Naive thymus-derived CD4-positive, alpha-beta T cell (primary cell): ENCODE measurements at places on chromosomes 6 and 20.

- DNase-seq = no peak
- no peaks in the 10 kb centered on the region for H3K36me3 ChIP-seq
- H3K4me3 ChIP-seq = no peak overlapping the region
- H3K4me1 ChIP-seq = no peaks in the 10 kb centered on the region
- no peaks in the 10 kb centered on the region for H3K27me3 ChIP-seq
- H3K27ac ChIP-seq = no peak overlapping the region
Observed at GRCh38 chr6:56214703-56215101, 32.7 kb downstream of the COL21A1 start.

GRCh38 chr20:31569163-31570020, 35.7 kb upstream of the ID1 start:
- DNase-seq = peak; percentile 54
- H3K27me3 ChIP-seq = no peaks in the 10 kb centered on the region
- H3K4me3 ChIP-seq = no peak overlapping the region
- no peaks in the 10 kb centered on the region for H3K36me3 ChIP-seq
- H3K4me1 ChIP-seq = peaks cover 9% of the 10 kb centered on the region

DNA sequence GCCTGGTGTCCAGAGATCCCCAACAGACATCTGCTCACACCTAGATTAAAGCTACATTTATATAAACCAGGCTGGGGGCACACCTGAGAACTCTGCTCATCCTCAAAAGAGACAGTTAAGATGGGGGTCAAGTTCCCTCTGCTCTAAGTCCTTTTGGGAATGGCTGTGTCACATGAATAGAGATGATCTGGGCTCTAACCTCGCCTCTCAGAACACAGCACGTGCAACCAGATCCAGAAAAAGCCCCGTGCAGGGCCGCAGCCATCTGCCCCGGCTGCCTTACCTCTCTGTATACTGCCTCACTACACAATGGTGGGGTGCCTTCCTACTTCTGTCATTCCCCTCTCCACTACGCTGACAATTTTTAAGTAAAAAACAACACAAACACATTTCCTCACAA, 5.9 kb downstream of the MTCH1 start:
- H3K4me3 ChIP-seq = no peak overlapping the region
- H3K27me3 ChIP-seq = no peaks in the 10 kb centered on the region
- no peak overlapping the region for H3K27ac ChIP-seq
- DNase-seq = no peak

DNA sequence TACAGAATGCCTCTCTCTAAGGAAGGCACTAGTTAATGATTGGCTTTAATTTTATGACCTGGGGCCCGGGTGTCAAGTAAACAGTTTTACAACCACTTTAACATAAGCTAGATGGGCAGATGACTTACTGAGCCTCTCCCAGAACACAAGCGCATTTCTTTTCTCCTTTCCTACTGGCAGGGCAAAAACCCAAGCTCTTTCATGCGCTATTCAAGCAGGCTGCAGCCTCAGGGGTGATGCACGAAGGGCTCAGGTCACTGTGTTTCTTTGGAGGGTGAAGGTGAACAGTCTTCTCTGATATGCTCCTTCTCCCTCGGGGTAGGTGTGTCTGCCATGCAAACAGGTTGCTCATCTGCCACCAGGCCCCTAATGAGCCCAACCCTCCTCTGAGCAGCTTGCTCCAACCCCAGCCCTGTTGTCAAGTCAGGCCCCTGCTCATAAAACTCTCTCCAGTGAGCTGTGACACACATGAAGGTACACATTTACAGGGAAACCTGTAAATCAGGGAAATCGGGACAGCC, 73.5 kb upstream of the CDH4 start:
- no peak for DNase-seq
- no peak overlapping the region for H3K27ac ChIP-seq
- H3K4me1 ChIP-seq = no peaks in the 10 kb centered on the region
- H3K36me3 ChIP-seq = no peaks in the 10 kb centered on the region

DNA sequence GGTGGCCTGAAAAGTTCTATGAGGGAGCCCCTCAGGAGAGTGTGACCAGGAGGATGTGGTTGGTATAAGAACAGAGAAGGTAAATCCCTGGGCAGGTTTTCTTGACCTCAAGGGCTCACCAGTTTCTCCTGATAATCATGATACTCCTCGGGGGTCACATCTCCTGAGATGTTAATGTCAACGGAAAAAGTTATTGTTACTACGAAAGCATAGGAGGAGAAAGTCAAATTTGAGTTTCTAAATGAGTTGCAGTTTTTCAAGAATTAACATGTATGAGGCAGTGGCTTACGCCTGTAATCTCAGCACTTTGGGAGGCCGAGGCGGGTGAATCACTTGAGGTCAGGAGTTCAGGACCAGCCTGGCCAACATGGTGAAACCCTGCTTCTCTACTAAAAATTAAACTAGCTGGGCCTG, 23.4 kb downstream of the MGME1 start:
- H3K4me3 ChIP-seq = no peak overlapping the region
- H3K27ac ChIP-seq = no peak overlapping the region
- no peaks in the 10 kb centered on the region for H3K27me3 ChIP-seq
- no peak for DNase-seq

DNA sequence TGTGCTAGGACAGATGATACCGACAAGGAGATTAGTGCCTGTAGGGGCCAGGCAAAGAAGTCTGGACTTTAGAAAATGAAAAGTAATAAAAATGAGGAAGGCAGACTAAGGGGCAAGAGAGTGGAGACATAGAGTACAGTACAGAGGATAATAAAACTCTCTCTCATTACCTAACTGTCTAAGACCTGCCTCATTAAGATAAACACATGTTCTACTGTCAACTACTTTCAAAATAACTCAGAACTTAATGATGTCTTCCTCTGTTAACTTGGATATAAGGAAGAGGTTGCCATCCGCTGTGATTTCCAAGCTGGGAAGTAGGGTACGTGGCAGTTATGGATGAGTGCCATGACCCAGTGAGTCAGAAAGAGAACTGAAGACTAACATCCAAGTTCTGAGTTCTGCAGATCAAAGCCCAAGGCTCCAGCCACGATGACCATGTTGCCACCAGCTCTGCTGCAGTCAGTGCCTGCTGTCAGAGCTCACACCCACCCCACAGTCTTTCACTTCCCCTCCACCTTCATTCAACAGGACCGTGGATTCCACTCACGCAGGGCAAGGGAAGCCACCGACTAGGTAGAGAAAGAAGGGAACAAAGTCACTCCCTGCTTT, 81.8 kb downstream of the KIF16B start:
- no peaks in the 10 kb centered on the region for H3K36me3 ChIP-seq
- no peak overlapping the region for H3K4me3 ChIP-seq
- DNase-seq = no peak
- H3K4me1 ChIP-seq = no peaks in the 10 kb centered on the region

GRCh38 chr6:51531623-51532022, 555.8 kb downstream of the PKHD1 start:
- no peaks in the 10 kb centered on the region for H3K27me3 ChIP-seq
- H3K4me3 ChIP-seq = no peak overlapping the region
- H3K27ac ChIP-seq = no peak overlapping the region
- H3K4me1 ChIP-seq = no peaks in the 10 kb centered on the region
- H3K36me3 ChIP-seq = no peaks in the 10 kb centered on the region
- no peak for DNase-seq

DNA sequence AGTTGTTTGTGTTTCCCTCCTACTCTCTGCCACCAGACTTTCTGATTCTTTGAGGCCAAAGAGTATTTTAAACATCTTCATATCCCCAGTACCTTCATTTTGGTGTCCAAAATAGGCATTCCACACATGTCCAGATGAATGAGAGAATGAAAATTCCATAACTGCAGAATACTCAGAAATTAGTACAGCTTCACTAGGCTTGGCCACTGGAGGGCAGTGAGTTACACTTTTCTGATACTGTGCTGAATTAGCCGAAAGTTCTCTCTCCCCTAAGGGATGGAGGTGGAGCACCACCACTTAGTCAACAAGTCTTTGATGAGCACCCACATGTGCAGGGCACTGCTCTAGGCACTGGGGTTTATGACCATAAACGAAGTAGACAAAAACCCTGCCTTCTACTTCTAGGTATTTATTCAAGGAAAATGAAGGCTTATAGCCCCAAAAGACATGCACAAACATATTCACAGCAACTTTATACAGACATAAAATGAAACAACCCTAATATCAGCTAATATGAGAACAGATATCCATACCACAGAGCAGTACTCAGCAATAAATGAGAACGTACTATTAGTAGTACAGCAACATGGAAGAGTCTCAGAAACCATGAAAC, 46.1 kb upstream of the TMEM217 start:
- no peaks in the 10 kb centered on the region for H3K27me3 ChIP-seq
- H3K27ac ChIP-seq = no peak overlapping the region
- peaks cover 11% of the 10 kb centered on the region for H3K36me3 ChIP-seq
- H3K4me3 ChIP-seq = no peak overlapping the region

DNA sequence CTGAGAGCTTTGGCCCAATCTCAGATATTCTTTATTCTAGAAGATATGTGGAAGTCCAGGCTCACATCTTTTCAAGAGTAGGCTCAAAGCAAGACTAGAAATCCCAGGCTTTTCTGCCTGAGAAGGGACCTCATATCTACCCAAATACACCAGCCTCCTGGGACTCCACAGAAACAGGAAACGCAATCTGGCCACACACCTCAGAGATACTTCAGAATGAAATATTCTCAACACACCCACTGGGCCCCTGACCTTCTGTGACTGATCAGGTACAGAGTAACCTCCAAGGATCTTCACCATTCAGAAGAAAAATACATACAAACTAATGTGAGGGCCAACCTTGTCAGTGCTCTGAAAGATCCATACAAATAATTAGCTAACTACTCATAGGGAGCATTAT, 183.2 kb downstream of the HIVEP2 start:
- H3K36me3 ChIP-seq = peaks cover 66% of the 10 kb centered on the region
- no peak overlapping the region for H3K4me3 ChIP-seq
- peaks cover 4% of the 10 kb centered on the region for H3K4me1 ChIP-seq
- peak overlapping the region; percentile 51 for H3K27ac ChIP-seq
- no peaks in the 10 kb centered on the region for H3K27me3 ChIP-seq

GRCh38 chr6:119676961-119677360, 327.4 kb upstream of the MAN1A1 start:
- no peaks in the 10 kb centered on the region for H3K27me3 ChIP-seq
- no peaks in the 10 kb centered on the region for H3K36me3 ChIP-seq
- no peaks in the 10 kb centered on the region for H3K4me1 ChIP-seq

GRCh38 chr6:77353129-77353528, 110.2 kb downstream of the HTR1B start:
- H3K27me3 ChIP-seq = no peaks in the 10 kb centered on the region
- no peak for DNase-seq
- H3K27ac ChIP-seq = no peak overlapping the region
- H3K4me3 ChIP-seq = no peak overlapping the region

DNA sequence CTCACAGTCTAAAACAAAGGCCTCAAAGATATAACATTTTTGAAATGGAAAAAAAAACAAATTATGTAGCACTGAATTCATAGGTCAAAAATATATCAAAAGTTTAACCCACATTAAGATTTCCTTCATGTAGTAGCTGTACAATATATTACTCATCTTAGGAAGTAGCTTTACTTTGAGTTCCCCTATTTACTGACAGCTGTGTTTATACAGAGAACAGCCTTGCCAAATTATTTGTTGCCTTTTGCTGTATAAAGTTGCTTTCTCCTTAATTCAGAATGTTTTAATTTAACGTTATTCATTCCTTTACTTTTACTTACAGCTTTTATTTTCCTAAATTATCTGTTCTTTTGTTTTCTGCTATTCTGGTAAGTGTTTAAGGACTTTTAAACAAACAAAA, 181.0 kb downstream of the COL12A1 start:
- no peak for DNase-seq
- no peaks in the 10 kb centered on the region for H3K4me1 ChIP-seq
- H3K27ac ChIP-seq = no peak overlapping the region
- H3K4me3 ChIP-seq = no peak overlapping the region
- H3K36me3 ChIP-seq = no peaks in the 10 kb centered on the region
- H3K27me3 ChIP-seq = no peaks in the 10 kb centered on the region

DNA sequence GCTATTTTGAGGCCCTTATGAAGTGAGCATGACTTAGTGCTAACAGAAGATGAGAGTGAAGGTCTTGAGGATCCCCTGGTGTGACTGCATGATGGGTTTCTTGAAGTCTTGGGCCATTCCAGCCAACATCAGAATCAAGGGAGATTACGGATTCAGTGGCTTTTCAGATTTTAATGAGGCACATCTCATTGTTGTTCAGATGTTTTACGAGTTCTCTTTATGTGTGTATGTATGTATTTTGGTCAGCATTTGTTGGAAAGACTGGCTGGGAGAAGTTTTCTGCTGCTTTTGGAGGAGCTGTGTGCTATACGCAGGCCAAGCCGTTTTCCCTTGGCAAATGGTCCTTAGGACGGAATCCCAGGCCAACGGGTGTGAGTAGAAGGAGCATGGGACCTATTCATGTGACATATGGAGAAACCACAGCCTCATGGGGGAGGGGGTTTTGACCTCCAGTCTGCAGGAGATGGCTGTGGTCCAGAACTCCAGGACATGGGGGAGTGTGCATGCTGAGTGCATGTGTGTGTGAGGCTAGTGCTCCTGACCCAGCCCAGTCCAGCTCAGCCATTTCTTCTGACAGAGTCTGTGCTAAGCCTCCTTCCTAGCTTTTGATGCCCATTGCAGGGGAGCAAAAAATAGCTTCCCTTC, 35.3 kb downstream of the CHMP4B start:
- H3K4me3 ChIP-seq = no peak overlapping the region
- no peak for DNase-seq
- peaks cover 45% of the 10 kb centered on the region for H3K4me1 ChIP-seq
